ENCODE measurements at places on chromosomes 3 and 15. TPM values are rescaled to one million over a fixed set of nuclear protein-coding genes. Genes with fewer than 3 reads are reported as not detected.

- H3K27ac ChIP-seq = no peak overlapping the region
- no peaks in the 10 kb centered on the region for H3K4me1 ChIP-seq
- no peak for DNase-seq
- no peaks in the 10 kb centered on the region for H3K36me3 ChIP-seq
Measured at GRCh38 chr3:71843071-71843470, 58.1 kb upstream of the PROK2 start.

DNA sequence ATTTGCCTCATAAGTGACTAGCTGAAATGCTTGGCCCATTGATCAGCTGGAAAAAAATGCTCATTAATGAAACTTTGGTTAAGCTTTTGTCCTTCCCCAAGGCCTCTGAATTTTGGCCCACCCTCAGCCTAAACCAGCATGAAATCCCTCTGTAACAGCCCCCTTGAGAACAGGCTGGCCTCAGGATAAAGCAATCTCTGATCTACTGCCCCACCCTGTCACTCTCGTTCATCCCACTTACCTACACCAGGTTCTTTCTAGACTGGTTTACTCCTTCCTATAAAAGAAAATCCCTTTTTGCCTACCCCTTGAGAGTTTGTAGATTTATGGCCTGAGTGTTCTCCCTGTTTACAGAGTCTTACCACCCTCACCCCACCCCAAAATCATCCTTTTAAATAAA lies 3.4 kb upstream of the AEN start:
- H3K27me3 ChIP-seq = no peaks in the 10 kb centered on the region
- H3K27ac ChIP-seq = no peak overlapping the region
- H3K4me3 ChIP-seq = no peak overlapping the region
- DNase-seq = no peak
- H3K36me3 ChIP-seq = peaks cover 15% of the 10 kb centered on the region
- H3K4me1 ChIP-seq = peaks cover 38% of the 10 kb centered on the region

The MESP2 gene
- total RNA-seq = not detected

The SPTSSB gene
- total RNA-seq = not detected

The BFSP2 gene
- total RNA-seq = not detected

The EEFSEC gene
- 11.1 TPM for total RNA-seq

- no peak for DNase-seq
- H3K4me1 ChIP-seq = no peaks in the 10 kb centered on the region
- no peaks in the 10 kb centered on the region for H3K36me3 ChIP-seq
- no peak overlapping the region for H3K27ac ChIP-seq
- no peak overlapping the region for H3K4me3 ChIP-seq
Measured at GRCh38 chr3:70108072-70108471, 108.5 kb downstream of the SAMMSON start.

- no peak for DNase-seq
- H3K4me3 ChIP-seq = no peak overlapping the region
- no peaks in the 10 kb centered on the region for H3K36me3 ChIP-seq
- H3K4me1 ChIP-seq = no peaks in the 10 kb centered on the region
- no peak overlapping the region for H3K27ac ChIP-seq
Measured at GRCh38 chr15:38662805-38663204, 98.2 kb upstream of the RASGRP1 start.

- H3K4me3 ChIP-seq = no peak overlapping the region
- H3K4me1 ChIP-seq = no peaks in the 10 kb centered on the region
- DNase-seq = no peak
Measured at GRCh38 chr15:57973534-57973933, 92.0 kb downstream of the ALDH1A2 start.

The NRG4 gene
- total RNA-seq = not detected

DNA sequence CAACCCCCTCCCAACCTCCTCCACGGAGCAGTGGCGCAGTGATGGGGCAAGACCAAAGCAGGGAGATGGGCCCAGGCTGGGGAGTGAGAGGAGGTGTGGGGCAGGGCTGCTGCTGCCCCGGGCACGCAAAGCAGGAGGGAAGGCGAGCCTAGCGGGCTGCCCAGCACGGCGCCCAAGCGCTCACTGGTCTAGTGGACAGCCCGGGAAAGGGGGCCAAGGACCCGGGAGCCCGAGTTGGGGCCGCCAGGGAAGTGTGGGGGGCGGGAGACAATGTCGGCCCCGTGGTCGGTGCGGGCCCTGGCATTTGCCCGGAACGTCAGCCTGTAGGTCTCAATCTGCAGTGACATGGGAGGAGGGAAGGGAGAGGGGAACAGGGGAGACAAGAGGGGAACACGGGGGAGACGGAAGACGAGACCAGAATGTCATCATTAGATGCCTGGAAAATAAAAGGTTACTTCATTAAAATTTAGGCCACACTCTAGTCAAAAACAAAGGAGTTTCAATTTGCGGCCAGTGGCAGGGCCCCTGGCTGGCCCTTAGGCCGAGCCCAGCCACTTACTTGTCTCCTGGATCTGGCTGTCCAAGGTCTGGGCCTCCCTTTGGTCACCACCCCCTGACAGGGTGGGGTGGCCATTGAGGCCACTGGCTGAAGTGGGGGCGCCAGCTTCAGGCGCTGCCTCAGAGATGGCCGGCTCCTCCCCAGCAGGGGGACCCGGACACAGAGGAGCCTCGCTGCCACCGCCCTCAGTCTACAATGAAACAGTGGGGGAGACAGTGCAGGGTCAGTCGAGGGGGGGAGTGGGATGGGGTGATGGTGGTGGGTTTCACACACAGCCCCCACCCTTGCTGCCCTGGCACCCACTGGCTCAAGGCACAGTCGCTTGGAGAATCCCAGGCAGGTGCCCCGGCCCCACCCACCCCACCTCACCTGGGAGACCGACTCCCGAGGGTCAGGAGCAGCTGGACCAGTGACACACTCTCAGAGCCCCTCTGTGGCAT lies 50.0 kb downstream of the DHX30 start:
- H3K27me3 ChIP-seq = peaks cover 32% of the 10 kb centered on the region
- H3K4me1 ChIP-seq = no peaks in the 10 kb centered on the region
- no peak overlapping the region for H3K4me3 ChIP-seq
- peaks cover 21% of the 10 kb centered on the region for H3K36me3 ChIP-seq
- H3K27ac ChIP-seq = no peak overlapping the region
- DNase-seq = no peak

GRCh38 chr3:105496343-105496742 lies 129.6 kb downstream of the ALCAM start:
- H3K27me3 ChIP-seq = peaks cover 2% of the 10 kb centered on the region
- peaks cover 31% of the 10 kb centered on the region for H3K36me3 ChIP-seq
- no peak for DNase-seq
- no peak overlapping the region for H3K4me3 ChIP-seq
- peaks cover 61% of the 10 kb centered on the region for H3K4me1 ChIP-seq

The BCHE gene
- not detected for total RNA-seq

GRCh38 chr3:152574461-152575079 lies 260.4 kb upstream of the P2RY1 start:
- DNase-seq = peak; percentile 47
- peaks cover 6% of the 10 kb centered on the region for H3K27me3 ChIP-seq
- H3K4me3 ChIP-seq = no peak overlapping the region
- H3K27ac ChIP-seq = no peak overlapping the region
- no peaks in the 10 kb centered on the region for H3K36me3 ChIP-seq
- no peaks in the 10 kb centered on the region for H3K4me1 ChIP-seq

The CLRN1 gene
- total RNA-seq = not detected

DNA sequence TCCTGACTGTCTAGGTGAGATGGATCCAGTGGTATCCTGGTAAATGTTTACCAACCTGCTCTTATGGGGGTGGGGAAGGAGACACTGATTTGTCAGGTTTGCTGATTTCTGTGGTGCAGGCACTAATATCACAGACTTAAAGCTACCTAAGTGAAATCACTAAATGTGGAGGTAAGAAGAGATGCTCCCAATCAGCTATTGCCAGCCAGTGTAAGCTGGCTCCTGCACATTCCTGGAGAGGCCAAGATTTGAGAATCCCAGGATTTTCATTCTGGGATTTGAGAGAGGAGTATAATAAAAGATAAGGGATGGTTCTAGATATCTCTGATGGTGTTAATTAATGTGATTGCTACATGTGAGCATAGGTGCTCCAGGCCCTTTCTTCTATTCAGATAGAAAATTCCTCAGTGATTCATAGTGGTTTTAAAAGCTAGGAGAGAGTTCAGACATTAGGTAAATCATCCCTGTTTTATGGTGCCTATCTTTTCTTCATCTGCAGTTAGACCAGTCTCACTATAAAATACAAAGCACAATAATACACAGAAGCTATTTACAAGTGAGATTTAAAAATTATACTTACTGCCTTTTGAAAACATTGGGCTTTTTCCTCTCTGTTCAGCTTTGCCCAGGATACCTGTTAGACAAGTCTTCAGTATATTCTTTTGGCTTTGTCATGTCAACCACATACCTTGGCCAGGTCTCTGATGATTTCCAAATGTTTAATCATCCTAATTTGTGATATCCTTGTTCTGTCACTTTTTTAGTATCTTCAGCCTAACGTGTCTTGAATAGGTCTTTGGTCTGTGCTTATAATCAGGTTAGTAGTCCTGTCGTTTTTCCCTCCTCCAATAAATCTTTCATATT lies 90.9 kb downstream of the MBNL1 start:
- peaks cover 1% of the 10 kb centered on the region for H3K27me3 ChIP-seq
- peaks cover 94% of the 10 kb centered on the region for H3K4me1 ChIP-seq
- peak overlapping the region; percentile 72 for H3K27ac ChIP-seq
- H3K36me3 ChIP-seq = peaks cover 44% of the 10 kb centered on the region
- H3K4me3 ChIP-seq = peak overlapping the region; percentile 48
- DNase-seq = peak; percentile 55

GRCh38 chr3:102449341-102449740 lies 14.5 kb downstream of the ZPLD1 start:
- no peak for DNase-seq
- no peak overlapping the region for H3K27ac ChIP-seq
- H3K4me1 ChIP-seq = no peaks in the 10 kb centered on the region
- H3K27me3 ChIP-seq = no peaks in the 10 kb centered on the region
- H3K4me3 ChIP-seq = no peak overlapping the region

GRCh38 chr15:98878172-98878571 lies 129.4 kb downstream of the PGPEP1L start:
- peak; percentile 71 for DNase-seq
- H3K4me1 ChIP-seq = peaks cover 95% of the 10 kb centered on the region
- H3K27ac ChIP-seq = peak overlapping the region; percentile 64
- H3K4me3 ChIP-seq = peak overlapping the region; percentile 12
- no peaks in the 10 kb centered on the region for H3K27me3 ChIP-seq

DNA sequence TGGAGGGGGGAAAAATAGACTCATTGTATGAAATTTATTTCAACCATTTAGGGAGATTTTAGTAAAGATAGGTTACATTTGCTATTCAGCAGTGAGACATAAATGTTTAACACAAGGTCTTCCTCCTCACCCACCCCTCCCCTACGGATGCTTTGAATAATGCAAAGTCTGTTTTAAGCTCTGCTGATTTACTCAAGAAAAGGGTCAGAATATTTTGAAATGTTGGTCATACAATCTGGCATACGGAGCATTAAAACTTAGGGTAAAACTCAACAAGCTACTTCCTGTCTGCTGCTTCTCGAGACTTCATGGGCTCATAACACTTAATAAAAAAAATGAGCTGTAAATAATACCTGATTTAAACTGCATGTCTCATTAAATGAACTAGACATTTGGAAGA lies 156.3 kb downstream of the WNT5A start:
- H3K36me3 ChIP-seq = peaks cover 6% of the 10 kb centered on the region
- peaks cover 90% of the 10 kb centered on the region for H3K4me1 ChIP-seq
- DNase-seq = peak; percentile 56
- H3K4me3 ChIP-seq = peak overlapping the region; percentile 67

The UMPS gene
- 27.0 TPM for total RNA-seq

The MELTF gene
- 3.0 TPM for total RNA-seq

- H3K27ac ChIP-seq = no peak overlapping the region
- DNase-seq = no peak
- H3K4me3 ChIP-seq = no peak overlapping the region
- peaks cover 8% of the 10 kb centered on the region for H3K36me3 ChIP-seq
- peaks cover 27% of the 10 kb centered on the region for H3K4me1 ChIP-seq
- no peaks in the 10 kb centered on the region for H3K27me3 ChIP-seq
Measured at GRCh38 chr3:31577232-31577631, 44.5 kb downstream of the STT3B start.

- peaks cover 4% of the 10 kb centered on the region for H3K27me3 ChIP-seq
- H3K27ac ChIP-seq = no peak overlapping the region
- no peak overlapping the region for H3K4me3 ChIP-seq
- H3K36me3 ChIP-seq = no peaks in the 10 kb centered on the region
Measured at GRCh38 chr15:71484080-71484479, 326.3 kb upstream of the NR2E3 start.

- peak; percentile 53 for DNase-seq
- peak overlapping the region; percentile 27 for H3K4me3 ChIP-seq
- H3K27ac ChIP-seq = peak overlapping the region; percentile 70
- H3K4me1 ChIP-seq = peaks cover 49% of the 10 kb centered on the region
- H3K36me3 ChIP-seq = no peaks in the 10 kb centered on the region
- peaks cover 1% of the 10 kb centered on the region for H3K27me3 ChIP-seq
Measured at GRCh38 chr15:57476533-57476975, 100.2 kb downstream of the CGNL1 start.

DNA sequence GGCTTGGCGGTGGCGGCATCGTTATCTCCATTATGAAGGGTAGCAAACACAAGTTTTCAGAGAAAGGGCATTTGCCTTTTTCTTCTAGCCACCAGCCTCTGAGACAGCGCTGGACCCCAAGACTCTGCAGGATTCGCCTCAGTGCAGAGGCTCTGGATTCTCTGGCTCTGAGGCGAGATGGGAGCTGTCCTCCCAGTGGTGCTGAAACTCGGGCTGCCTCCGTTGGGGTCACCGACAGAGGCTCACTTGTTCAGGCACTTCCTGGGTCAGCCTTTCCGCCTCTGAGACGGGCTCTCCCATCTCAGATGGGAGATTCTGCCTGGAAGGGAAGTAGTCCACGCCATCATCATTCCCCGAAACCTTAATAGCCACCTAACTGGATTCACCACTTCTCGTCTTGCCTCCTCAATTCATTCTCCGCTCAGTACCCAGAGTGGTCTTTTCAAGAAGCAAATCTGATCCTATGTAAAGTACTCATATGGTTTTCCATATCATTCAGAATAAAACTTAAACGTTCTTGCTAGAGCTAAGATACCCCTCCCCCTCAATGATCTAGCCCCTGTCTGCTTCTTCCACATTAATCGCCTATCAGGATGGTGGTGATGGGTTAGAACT lies 76.9 kb downstream of the RHCG start:
- H3K4me3 ChIP-seq = no peak overlapping the region
- peak; percentile 17 for DNase-seq

- no peak overlapping the region for H3K27ac ChIP-seq
- H3K27me3 ChIP-seq = peaks cover 4% of the 10 kb centered on the region
- no peaks in the 10 kb centered on the region for H3K36me3 ChIP-seq
- peak; percentile 87 for DNase-seq
Measured at GRCh38 chr15:50828610-50829206, 63.2 kb upstream of the SPPL2A start.

- H3K27me3 ChIP-seq = peaks cover 13% of the 10 kb centered on the region
- H3K4me3 ChIP-seq = peak within 1 kb of the TSS; percentile 36
- peak; percentile 0 for DNase-seq
- H3K4me1 ChIP-seq = peaks cover 5% of the 10 kb centered on the region
Measured at GRCh38 chr3:44584646-44585501, at the start of gene ZNF660. Gene ZNF660 (plus strand): TSS chr3:44584964. CDS start chr3:44594194, 9,230 bp downstream.
